Activated CD4-positive, alpha-beta T cell treated with anti-CD3 and anti-CD28 coated beads, Interleukin-2, amount 50 U/mL, for 1 hour (primary cell): ENCODE measurements at places on chromosomes 6 and 20.

DNA sequence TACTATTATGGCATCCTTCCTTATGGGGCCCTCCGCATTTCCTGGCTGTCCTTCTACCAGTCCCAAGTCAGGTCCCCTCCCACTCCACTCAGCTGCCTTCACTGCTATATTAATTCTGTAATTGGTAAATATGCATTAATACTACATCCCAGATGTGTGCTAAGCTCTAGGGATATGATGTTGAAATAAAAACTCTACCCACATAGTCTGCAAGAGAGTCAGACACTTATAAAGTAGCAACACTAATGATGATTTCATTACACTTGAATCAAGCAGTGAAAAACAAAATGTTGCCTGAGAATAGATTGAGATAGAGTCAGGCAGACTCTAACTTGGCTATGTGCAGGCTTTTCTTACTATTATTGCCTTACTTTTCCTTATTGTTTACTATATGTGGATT is 62.4 kb downstream of the AIG1 start:
- DNase-seq = no peak

GRCh38 chr20:13229538-13229937 is 8.5 kb downstream of the ISM1 start:
- no peak for DNase-seq

GRCh38 chr20:23156170-23156841 is 70.2 kb upstream of the CD93 start:
- DNase-seq = no peak

DNA sequence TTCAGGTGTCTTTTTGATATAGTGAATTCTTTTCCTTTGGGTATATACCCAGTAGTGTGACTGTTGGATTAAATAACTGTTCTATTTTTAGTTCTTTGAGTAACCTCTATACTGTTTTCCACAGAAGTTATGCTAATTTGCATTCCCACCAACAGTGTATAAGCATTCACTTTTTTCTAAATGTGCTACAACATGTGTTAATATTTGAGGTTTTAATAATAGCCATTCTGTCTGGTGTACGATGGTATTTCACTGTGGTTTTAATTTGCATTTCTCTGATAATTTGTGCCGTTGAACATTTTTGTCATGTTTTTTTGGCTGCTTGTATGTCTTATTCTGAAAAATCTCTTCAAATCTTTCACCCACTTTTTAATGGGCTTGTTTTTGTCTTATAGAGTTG is 563.5 kb downstream of the GRIK2 start:
- no peak for DNase-seq

DNA sequence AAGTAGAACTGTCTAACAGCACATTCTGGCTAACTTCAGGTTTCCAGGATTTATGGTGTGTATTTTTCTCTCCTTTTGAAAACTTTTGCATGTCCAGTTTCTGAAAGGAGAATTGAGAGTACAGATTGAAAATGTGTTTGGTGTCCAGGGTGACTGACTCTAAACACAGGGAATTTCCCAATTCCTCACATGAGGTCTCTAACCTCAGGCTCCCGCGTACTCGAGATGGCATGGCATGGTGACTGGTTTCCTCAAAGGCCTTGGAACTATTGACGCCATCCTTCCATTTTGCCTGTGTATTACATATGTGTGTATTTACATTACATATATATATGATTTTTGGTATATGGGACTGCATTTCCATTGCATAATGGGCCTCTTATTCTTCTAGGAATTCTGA is 52.5 kb downstream of the PRND start:
- no peak for DNase-seq
